Testis (tissue), 5 donors: ENCODE measurements at places on chromosomes 11 and 22.

GRCh38 chr22:27113211-27113635, 455.8 kb downstream of the MIAT start:
- H3K27me3 ChIP-seq: no peaks in the 10 kb centered on the region
- H3K4me1 ChIP-seq: peaks cover 22% of the 10 kb centered on the region
- peak; percentile 79 for DNase-seq
- H3K36me3 ChIP-seq: no peaks in the 10 kb centered on the region

DNA sequence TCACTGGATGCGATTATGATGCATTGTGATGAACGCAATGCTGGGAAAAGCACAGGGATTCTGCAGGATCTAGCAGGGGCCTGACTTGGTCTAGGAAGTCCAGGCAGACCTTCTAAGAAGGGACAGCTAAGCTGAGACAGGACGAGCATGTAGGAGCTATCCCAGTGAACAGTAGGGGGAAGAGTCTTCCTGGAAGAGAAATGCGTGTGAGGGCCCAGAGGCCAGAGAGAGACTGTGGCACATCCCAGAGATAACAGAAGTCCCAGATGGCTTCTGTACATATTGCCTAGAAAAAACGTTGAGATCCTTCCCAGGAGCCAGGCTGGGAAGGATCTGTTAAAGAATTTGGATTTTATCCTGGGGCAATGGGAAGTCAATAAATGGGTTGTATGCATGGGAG, 24.6 kb downstream of the RCN1 start:
- H3K4me1 ChIP-seq: peaks cover 7% of the 10 kb centered on the region
- DNase-seq: no peak
- no peaks in the 10 kb centered on the region for H3K27me3 ChIP-seq

DNA sequence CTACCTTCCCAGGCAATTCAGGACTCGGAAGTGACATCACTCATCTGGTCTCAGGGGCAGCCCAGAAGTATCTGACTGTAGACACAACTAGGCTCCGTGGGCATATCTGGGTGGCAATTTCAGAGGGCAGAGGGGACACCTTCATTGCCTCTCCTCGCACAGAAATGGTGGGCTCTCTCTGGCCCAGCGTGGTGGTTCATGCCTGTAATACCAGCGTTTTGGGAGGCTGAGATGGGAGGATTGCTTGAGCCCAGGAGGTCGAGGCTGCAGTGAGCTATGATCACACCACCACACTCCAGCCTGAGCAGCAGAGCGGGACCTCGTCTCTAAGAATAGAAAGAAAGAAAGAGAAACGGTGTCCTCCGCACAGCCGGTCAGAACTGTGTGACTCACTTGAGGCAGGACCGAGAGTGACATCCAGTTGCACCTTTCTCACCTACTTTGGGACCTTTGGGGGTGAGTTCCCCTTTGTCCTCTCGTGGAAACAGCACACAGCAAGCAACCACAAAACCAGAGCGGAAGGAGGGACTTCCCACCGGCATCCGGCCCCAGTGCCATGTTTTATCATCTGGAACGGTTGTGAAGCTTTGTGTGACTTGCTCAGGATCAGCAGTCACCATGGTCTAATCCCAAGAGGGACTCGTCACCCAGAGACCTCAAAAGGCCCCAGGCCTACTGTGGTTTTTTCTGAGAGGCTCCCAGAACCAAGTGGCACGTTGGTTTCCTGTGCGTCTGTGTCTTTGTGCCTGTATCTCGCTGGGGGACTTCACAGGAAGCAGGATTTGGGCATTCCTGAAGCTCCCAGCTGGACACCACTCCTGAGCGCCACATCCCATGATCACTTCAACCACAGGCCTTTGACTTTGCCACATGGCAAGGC, 38.4 kb upstream of the EMID1 start:
- H3K27ac ChIP-seq: no peak overlapping the region
- H3K4me1 ChIP-seq: no peaks in the 10 kb centered on the region
- H3K27me3 ChIP-seq: no peaks in the 10 kb centered on the region
- H3K4me3 ChIP-seq: no peak overlapping the region
- no peak for DNase-seq
- H3K36me3 ChIP-seq: no peaks in the 10 kb centered on the region

- H3K36me3 ChIP-seq: no peaks in the 10 kb centered on the region
- no peak overlapping the region for H3K4me3 ChIP-seq
- no peaks in the 10 kb centered on the region for H3K4me1 ChIP-seq
Measured at GRCh38 chr11:7281809-7282208, 30.1 kb downstream of the SYT9 start.

- no peak for DNase-seq
- no peaks in the 10 kb centered on the region for H3K36me3 ChIP-seq
- H3K27me3 ChIP-seq: no peaks in the 10 kb centered on the region
- H3K4me1 ChIP-seq: no peaks in the 10 kb centered on the region
Measured at GRCh38 chr11:8100158-8100557, 19.1 kb downstream of the TUB start.

GRCh38 chr22:39090426-39091064, 6.5 kb upstream of the APOBEC3H start:
- no peaks in the 10 kb centered on the region for H3K36me3 ChIP-seq
- DNase-seq: no peak
- H3K4me1 ChIP-seq: peaks cover 7% of the 10 kb centered on the region
- H3K4me3 ChIP-seq: no peak overlapping the region

GRCh38 chr11:83115551-83115950, 41.4 kb upstream of the PCF11 start:
- no peaks in the 10 kb centered on the region for H3K27me3 ChIP-seq
- H3K4me3 ChIP-seq: no peak overlapping the region
- H3K36me3 ChIP-seq: no peaks in the 10 kb centered on the region

DNA sequence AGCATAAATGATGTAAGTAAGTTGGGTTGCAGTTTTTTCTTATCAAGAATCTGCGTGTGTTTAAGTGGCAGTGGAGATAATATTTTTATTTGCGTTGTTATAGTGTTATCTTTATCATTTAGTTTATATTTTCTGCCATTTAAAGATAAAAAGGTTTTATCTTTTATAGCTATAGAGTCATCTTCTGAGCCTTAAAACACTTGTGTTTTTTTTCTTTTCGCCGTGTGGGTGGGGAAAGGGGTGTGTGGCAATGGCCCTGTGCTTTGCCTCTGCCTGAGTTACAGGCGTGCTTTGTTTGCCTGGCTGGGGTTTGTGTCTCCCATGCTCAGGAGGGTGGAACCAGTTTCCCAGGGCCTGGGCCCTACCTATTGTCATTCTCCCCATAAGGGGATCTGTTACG, 16.2 kb downstream of the ARHGEF12 start:
- H3K4me3 ChIP-seq: no peak overlapping the region
- no peak for DNase-seq
- H3K27ac ChIP-seq: no peak overlapping the region

- no peaks in the 10 kb centered on the region for H3K27me3 ChIP-seq
- no peaks in the 10 kb centered on the region for H3K4me1 ChIP-seq
- H3K4me3 ChIP-seq: no peak overlapping the region
- no peak for DNase-seq
Measured at GRCh38 chr22:44889255-44889878, 120.4 kb downstream of the PHF21B start.

DNA sequence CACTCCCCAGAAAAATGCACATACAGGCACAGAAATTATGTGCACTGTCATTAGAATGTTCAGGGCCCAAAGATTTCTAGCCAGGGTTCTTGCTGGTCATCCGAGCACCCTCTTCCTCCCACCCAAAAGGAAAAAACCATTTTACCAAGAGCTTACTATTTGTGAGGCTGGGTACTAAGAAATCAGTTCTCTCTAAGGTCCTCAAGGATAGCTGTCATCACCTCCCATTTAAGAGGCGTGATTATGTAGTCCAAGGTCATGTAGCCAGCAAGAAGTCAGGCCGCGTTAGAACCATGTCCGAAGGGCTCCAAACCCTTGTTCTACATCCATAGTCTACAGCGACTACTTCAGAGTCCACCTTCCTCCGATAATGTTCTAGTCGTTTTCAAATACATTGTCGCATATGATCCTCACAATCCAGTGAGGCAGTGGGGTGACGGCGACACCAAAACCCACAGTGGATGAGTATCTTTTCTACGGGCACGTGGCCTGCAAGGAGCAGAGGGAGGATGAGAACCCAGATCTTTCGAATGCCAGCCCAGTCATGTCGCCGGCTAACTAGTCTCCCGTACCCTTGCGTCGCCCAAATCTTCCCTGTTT, 634 bp downstream of the TIMM8B start:
- no peaks in the 10 kb centered on the region for H3K27me3 ChIP-seq
- peak; percentile 48 for DNase-seq
- H3K36me3 ChIP-seq: no peaks in the 10 kb centered on the region
- peak overlapping the region; percentile 83 for H3K4me3 ChIP-seq
- peaks cover 15% of the 10 kb centered on the region for H3K4me1 ChIP-seq
